Mammary epithelial cell (primary cell): ENCODE measurements at places on chromosomes 16 and 17.

GRCh38 chr16:76241755-76242154 lies 35.4 kb upstream of the CNTNAP4 start:
- no peak for DNase-seq

- DNase-seq: no peak
Observed at GRCh38 chr17:9928601-9929333, 23.7 kb upstream of the RCVRN start.

GRCh38 chr16:79928142-79928873 lies 327.8 kb upstream of the MAF start:
- DNase-seq: no peak

DNA sequence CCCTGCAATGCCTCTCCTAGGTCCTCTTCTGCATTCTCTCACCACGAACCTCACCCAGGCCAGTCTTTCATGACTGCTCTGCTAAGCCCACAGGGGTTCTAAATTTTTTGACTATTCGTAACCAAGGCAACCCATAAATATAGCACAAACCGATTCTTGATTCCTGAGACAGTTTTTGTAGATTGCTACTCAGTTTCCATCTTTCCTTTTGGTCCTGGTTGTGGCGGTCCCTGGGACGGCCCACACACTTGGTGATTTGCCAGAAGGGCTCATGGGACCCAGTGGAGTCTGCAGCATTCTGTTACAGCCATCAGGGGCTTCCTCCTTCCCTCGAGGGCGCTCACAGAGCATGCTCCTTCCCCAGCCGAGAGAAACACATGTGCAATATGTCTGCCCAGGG lies 23.4 kb upstream of the MGAT5B start:
- no peak for DNase-seq

GRCh38 chr17:41416479-41416878 lies 7.9 kb downstream of the KRT37 start:
- DNase-seq: no peak

- DNase-seq: no peak
Observed at GRCh38 chr16:1877804-1878203, 5.8 kb upstream of the MEIOB start.

DNA sequence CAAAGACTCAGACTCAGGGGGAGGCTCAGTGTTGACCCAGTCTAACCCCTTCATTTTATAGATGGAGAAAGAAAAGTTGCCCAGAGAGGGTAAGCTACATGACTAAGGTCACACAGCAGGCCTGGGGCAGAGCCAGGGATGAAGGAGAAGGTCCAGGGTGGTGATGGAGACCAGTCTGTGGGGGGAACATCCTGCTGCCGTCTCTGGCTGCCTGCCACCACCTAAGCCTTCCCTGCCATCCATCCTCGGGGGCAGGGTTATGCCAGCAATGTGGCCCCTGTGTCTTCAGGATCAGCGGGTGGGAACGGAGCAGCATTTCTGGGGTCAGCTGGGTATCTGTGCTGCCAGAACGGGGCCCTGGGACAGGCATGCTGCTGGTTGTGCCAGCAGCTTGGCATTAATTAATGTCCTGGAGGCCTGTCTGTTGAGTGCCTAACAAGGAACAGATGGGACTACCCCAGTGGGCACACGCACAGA lies 5.5 kb downstream of the DOK4 start:
- no peak for DNase-seq

DNA sequence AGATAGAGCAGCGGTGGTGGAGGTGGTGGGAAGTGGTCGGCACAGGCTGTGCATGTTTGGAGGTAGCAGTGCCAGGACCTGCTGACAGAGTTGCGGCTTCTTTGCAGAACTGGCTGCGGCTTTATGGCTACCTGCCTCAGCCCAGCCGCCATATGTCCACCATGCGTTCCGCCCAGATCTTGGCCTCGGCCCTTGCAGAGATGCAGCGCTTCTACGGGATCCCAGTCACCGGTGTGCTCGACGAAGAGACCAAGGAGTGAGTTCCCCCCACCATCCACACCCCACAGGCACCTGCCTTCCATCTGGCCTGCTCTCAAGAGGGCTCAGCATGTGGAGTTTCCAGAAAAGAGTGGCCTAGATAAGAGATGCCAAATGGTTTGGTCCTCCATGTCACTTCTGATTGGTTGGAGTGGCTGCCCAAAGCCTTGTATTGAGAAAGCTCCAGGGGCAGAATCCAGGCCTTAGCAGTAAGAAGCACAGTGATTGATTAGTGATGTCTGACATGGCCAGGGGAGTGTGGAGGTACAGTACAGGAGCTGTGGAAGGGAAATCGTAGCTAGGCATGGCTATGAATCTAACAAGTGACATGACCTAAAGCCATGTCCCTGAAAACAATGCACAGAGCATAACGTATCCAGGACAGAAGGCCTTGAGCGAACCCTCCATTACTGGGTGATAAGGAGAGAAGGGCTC lies 12.0 kb downstream of the MMP15 start:
- DNase-seq: no peak
